ENCODE measurements at places on chromosomes 2 and 18. TPM values are rescaled to one million over a fixed set of nuclear protein-coding genes. Genes with fewer than 3 reads are reported as not detected.

Gene PHLPP1
- 9.5 TPM for total RNA-seq

GRCh38 chr18:23735021-23735464 is 45.8 kb downstream of the LAMA3 start:
- no peak for DNase-seq

Gene NYAP2
- not detected for total RNA-seq

Gene INPP5D
- 21.8 TPM for total RNA-seq

GRCh38 chr2:111202266-111203040 is 81.7 kb downstream of the BCL2L11 start:
- DNase-seq = peak; percentile 62

DNA sequence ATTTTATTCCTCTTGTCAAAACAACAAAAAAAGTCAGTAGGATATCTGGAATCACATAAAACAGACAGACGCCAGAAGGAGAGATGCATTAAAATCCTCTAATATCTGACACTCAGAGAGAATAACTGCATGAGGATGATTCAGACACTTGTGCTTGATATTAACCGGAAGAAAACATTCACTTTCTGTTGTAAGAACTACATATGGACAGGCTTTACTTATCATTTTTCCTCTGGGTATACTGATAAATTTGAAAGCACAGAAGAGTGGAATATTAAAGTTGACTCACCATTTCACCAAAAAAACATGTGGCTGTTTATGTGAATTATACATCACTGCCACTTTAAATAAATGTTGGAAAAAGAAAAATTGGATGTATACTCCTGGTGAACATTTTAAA is 589.1 kb upstream of the CDH2 start:
- DNase-seq = no peak

GRCh38 chr2:105609746-105610402 is 134.8 kb upstream of the NCK2 start:
- DNase-seq = no peak

- DNase-seq = no peak
Observed at GRCh38 chr2:234061624-234062257, 11.2 kb downstream of the SPP2 start.

- no peak for DNase-seq
Observed at GRCh38 chr2:120465989-120466703, 120.2 kb downstream of the INHBB start.

GRCh38 chr2:22800412-22800811 is 584.6 kb upstream of the KLHL29 start:
- DNase-seq = no peak

- DNase-seq = no peak
Observed at GRCh38 chr18:55650363-55650870, 62.4 kb upstream of the TCF4 start.

Gene INO80D
- 9.4 TPM for total RNA-seq

Gene SIX2
- not detected for total RNA-seq

Gene SKA1
- 29.4 TPM for total RNA-seq

Gene IMPA2
- 26.1 TPM for total RNA-seq

Gene KIF1A
- not detected for total RNA-seq

GRCh38 chr2:222423632-222424275 is 589 bp upstream of the SGPP2 start:
- no peak for DNase-seq

Gene CD302
- 1.3 TPM for total RNA-seq

DNA sequence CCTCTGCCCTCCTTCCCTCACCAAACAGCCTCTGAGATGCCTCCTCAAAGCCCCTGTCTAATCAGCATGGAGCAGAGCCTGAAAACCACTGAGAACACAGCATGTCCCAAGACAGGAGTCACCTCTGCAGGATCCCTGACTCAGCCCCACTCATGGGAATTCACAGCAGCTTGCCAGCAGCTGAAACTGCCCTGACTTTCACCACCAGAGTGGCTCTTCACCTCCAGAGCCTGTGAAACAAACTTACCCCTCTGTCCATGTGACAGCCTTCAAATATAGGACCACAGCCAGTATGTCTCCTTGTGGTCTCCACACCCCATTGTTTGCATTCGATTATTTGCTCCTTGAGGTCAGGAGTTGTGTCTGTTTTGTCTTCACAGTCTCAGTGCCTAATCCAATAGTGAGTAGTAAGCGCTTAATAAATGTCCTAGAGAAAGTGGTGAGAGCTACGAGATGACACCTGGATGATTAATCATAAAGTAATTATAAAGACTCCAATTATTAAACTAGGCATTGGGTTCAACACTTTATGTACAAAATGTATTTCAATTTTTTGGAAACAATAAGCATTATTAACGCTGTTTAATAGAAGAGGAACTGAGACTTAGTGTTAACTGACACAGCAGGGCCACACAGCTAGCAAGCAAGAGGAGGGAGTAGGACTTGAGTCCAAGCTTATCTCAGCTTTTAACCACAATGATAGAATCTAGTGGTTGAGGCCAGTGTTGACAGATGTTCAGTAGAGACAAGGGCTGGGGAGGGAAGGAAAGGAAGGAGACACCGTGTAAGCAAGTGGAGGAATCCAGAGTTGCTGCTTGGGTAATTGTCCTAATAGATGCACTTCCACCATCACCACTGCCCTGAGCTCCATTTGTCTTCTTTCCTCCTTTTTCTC is 358.7 kb upstream of the TNP1 start:
- no peak for DNase-seq

DNA sequence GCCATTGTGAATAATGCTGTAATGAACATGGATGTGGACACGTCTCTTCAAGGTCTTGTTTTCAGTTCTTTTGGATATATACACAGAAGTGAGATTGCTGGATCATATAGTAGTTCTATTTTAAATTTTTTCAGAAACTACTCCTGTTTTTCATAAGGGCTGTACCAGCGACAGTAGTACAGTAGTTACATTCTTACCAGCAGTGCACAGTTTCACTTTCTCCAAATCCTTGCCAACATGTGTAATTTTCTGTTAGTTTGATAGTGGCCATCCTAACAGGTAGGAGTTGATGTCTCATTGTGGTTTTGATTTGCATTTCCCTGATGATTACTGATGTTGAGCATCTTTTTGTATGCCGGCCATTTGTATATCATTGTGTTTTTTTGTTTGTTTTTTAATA is 81.7 kb downstream of the EPC2 start:
- no peak for DNase-seq

DNA sequence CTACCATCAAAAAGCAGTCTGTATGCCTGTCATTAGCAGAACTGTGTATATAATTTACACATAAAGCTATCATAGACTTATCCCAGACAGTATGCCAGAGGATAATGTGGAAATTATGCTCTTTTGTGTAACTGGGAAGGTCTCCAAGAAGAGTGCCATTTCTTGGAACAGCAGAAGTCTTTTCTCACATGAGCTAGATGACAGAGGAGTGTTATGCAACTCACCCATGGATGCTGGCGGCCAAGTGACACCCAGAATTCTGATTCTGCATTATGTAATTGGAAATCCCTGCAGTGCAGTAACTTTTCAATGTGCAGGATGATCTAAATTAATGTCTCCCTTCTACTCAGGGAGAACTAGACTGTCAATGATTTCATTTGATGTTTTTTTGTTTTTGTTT is 160.0 kb downstream of the UBE2E3 start:
- no peak for DNase-seq

DNA sequence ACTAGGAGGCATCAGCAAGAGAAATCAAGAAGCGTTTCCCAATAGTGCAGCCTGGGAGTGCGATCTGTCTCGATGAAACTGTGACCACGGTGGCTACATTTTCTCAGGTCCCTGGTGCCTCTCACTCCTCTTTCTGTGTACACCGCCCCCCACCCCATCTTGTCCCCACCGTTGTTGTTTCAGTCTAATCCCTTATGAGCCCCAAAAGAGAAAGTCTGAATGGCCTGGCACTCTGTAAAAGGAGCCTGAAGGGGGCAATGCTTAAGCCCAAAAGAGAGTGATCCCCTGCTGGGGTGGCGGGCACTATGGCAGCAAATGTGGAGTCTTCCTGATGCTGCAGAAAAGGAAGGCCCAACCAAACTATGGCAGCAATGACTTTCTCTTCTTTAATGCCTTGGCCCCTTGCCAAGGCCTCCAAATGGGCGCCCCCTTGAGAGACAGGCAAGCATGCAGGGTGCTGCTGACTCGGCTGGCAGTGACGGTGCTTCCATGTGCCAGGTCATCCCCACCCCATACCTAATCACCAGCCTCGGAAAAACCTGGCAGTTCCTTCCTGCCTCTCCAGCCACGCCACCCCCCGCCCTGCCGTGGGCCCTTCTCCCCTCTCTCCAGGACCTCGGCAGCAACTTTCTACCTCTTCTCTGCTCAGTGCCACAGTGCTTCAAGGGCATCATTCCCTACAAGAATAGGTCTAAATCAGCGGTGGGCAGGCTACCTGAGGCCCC is 123.0 kb downstream of the CYP26B1 start:
- no peak for DNase-seq

Gene UBXN2A
- total RNA-seq = 13.1 TPM

DNA sequence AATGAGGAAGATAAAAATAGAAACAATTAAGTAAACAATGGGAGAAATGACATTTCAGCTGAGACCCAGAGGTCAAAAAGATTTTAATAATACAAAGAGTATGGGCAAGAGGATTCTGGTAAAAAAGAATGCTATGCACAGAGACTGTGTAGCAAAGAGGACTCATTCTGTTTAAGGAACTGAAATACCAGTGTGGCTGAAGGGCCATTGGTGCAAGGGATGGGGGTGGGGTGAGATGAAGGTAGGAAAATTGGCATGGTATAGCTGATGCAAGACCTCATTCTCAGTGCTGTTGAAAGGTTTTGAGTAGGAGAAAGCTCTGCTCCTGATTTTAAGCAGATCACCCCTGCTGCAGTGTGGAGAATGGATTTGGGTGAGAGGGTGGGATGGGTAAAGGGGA is 10.8 kb downstream of the GALNT1 start:
- no peak for DNase-seq

- DNase-seq = no peak
Observed at GRCh38 chr2:47486841-47487497, 84.0 kb downstream of the MSH2 start.

Gene SDC1
- 1,305 TPM for total RNA-seq

- DNase-seq = peak; percentile 71
Observed at GRCh38 chr2:53969285-53969967, 1.4 kb downstream of the PSME4 start.

- DNase-seq = no peak
Observed at GRCh38 chr2:234344012-234344411, 152.9 kb downstream of the ARL4C start.

GRCh38 chr2:210475706-210476105 is 853 bp downstream of the LANCL1 start:
- DNase-seq = no peak

Gene PDE11A
- total RNA-seq = 0.20 TPM

GRCh38 chr2:235768606-235769005 is 274.8 kb downstream of the AGAP1 start:
- DNase-seq = no peak

Data from foreskin keratinocyte (primary cell).